ENCODE measurements at places on chromosomes 13 and 19. TPM values are rescaled to one million over a fixed set of nuclear protein-coding genes. Genes with fewer than 3 reads are reported as not detected.

GRCh38 chr13:58884353-58885209 is 1253.0 kb downstream of the PCDH17 start:
- DNase-seq: no peak

DNA sequence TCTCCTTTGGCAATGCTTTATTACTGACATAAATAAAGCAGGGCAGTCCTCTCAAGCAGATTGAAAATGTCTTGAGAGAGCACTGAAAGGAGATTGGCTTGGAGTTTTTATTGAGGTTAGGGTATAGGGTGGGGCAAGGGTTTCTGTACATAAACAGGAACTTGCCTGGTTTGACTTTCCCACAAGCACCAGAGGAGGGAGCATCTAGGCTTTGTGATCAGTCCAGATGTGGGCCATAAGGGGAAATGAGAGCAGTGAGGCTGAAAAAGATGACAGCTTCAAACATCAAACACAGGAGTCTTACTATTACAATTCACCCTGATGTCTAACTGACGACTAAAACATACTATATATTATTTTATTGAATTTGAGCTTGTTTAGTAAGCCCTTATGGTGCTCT is 260.9 kb downstream of the MTUS2 start:
- DNase-seq: no peak

Gene CGB2
- total RNA-seq: not detected

DNA sequence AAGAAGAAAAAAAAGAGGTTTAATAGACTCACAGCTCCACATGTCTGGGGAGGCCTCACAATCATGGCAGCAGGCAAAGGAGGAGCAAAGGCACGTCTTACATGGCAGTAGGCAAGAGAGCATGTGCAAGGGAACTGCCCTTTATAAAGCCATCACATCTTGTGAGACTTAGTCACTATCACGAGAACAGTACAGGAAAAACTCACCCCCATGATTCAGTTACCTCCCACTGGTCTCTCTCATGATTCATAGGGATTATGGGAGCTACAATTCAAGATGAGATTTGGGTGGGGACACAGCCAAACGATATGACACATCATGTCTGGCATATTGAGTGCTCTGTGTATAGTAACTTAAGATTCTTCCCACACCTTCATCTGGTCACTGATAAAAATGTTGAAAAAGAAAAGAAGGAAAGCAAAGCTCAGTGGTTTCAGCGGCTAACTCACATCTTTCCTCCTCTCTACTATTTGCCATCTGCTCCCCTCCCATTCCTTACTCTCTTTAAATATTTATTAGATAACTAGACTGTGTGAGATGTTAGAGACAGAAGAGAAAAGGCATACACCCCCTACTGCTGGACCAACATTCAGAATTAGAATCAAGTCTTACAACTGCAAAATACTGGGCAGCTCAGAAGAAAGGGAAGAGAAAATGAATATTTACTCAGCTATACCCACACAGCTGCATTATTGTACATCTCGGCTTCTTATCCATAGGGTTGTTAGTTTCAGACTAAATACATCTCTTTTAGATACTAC is 60.1 kb upstream of the AKAP11 start:
- peak; percentile 74 for DNase-seq

Gene CASP14
- total RNA-seq: not detected

DNA sequence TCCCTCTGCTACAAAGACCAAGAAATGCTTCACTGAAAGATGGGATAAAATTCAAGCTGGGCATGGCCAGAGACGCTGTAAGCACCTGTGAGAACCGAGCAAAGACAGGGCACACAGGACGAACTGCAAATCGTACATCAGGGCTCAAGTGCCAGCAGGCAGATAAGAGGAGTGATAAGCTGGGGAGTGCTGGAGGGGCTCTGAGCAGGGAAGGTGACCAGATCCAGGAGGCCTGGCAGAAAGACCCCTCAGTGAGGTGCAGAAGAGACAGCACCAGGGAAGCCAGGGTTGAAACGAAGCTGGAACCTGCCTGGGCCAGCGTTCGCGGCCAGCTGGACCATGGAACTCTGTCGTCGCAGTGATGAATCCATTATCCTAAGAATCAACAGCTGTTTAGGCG is 10.2 kb downstream of the RAB20 start:
- no peak for DNase-seq
